HL-60 (cell line): ENCODE measurements at places on chromosomes 13 and 19.

GRCh38 chr13:74866101-74866500 is 615.9 kb downstream of the TBC1D4 start:
- no peak for DNase-seq

GRCh38 chr13:97499181-97499580 is 65.2 kb downstream of the RAP2A start:
- no peak for DNase-seq

DNA sequence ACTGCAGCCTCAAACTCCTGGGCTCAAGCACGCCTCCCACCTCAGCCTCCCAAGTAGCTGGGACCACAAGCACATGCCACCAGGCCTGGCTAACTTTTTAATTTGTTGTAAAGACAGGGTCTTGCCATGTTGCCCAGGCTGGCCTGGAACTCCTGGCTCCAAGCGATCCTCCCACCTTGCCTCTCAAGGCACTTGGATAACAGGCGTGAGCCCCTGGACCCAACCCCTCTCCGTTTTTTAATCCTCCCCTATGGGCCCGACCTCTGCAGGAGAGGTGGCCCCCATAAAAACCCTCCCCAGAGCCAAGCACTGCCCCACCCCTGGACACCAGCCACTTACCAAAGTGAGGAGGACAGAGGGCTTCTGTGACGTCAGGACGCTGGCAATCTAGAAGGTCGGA is 28.6 kb downstream of the PEPD start:
- DNase-seq, result no peak

- DNase-seq, result no peak
These were observed 783.6 kb downstream of the UQCRFS1 start for GRCh38 chr19:28429356-28429755.

DNA sequence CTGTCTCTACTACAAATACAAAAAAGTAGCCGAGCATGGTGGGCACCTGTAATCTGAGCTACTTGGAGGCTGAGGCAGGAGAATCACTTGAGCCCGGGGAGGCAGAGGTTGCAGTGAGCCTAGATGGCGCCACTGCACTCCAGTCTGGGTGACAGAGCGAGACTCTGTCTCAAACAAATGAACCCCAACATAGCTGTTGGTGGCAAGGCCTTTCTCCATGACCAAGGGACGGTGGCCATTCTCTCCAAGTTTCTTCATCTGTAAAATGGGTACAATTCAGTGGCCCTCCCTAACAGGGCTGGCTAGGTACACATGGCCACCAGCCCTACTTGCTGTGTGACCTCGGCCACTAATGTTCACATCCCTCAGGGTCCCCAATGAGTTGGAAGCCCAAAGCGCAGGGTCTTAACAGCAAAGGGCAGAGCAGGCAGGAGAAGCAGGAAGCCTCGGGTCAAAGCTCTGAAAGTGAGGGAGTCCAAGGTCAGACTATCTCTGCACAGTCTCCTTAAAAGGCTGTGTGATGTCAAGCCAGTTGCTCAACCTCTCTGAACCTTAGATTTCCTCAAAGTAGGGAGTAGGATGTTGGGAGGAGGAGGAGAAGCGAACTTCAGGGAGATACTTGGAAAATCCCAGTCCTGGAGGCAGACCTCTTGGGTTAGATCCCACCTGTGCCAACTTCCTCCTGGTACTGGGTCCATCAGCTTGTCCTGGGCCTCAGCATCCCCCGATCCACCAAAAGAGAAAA is 2.7 kb downstream of the JUND start:
- DNase-seq, result peak; percentile 30

DNA sequence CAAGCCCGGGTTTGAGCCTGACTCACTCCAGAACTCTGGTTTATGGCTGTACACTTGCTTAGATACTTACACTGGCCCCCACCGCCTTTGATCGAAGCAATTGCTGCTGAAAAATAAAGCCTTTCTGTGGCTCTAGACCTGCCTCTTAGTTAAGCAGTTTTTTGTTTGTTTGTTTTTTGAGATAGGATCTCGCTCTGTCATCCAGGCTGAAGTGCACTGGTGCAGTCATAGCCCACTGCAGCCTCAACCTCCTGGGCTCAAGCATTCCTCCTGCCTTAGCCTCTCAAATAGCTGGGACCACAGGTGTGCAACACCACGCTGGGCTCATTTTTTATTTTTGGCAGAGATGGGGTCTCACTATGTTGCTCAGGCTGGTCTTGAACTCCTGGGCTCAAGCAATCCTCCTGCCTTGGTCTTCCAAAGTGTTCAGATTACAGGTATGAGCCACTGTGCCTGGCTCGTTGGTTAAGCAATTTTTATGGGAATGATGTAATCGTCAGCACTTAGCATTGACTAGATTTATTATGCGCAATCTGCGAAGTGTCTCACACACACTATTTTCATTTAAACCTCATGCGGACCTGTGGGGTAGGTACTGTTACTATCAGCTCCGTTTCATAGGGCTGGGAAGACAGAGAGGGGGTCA is 22.2 kb downstream of the PPP2R1A start:
- DNase-seq, result no peak

GRCh38 chr13:23320926-23321534 is 112.5 kb downstream of the SACS start:
- no peak for DNase-seq

DNA sequence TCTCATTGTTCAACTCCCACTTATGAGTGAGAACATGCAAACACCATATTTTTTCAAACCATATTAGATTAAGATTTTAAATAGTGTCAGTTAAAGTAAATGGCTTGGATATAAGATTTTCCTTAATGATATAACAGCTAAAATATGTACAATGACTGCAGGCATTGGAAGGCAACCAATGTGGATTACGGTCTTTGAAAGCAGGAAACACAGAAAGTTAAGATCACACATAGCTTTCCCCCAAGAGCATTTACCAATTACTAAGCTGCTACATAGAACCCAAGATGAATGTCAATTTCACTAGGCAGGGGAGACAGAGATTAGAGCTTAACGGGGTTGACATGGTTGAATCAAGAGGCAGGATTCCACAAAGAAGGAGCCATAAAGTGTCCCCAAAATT is 173.2 kb upstream of the TRPC4 start:
- DNase-seq, result no peak

- DNase-seq, result no peak
These were observed 3.0 kb upstream of the PLEKHF1 start for GRCh38 chr19:29662278-29662603.

DNA sequence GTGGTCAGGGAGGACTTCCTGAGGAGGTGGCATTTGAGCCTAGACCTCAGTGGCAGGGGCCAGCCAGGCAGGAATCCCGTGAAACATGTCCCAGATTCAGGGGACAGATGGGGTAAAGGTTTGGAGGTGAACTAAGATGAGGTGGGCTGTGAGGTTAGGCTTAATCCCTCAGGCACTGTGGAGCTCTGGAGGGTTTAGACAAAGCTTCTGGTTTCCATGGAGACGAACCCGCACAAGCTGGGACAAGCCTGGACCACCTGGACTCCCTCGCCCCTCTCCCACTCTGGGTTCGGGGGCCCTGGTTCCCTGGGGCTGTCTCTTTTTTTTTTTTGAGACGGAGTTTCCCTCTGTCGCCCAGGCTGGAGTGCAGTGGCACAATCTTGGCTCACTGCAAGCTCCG is 15.7 kb downstream of the TJP3 start:
- no peak for DNase-seq

GRCh38 chr19:44142059-44142433 is 692 bp downstream of the ZNF234 start:
- DNase-seq, result peak; percentile 35

GRCh38 chr13:58712191-58712590 is 1080.6 kb downstream of the PCDH17 start:
- DNase-seq, result no peak

- DNase-seq, result no peak
These were observed 361.0 kb downstream of the KLF12 start for GRCh38 chr13:73773168-73773549.
